ENCODE measurements at places on chromosomes 4 and X.

- no peak for DNase-seq
These were observed 282.6 kb upstream of the NDST4 start for GRCh38 chr4:115396034-115396433.

DNA sequence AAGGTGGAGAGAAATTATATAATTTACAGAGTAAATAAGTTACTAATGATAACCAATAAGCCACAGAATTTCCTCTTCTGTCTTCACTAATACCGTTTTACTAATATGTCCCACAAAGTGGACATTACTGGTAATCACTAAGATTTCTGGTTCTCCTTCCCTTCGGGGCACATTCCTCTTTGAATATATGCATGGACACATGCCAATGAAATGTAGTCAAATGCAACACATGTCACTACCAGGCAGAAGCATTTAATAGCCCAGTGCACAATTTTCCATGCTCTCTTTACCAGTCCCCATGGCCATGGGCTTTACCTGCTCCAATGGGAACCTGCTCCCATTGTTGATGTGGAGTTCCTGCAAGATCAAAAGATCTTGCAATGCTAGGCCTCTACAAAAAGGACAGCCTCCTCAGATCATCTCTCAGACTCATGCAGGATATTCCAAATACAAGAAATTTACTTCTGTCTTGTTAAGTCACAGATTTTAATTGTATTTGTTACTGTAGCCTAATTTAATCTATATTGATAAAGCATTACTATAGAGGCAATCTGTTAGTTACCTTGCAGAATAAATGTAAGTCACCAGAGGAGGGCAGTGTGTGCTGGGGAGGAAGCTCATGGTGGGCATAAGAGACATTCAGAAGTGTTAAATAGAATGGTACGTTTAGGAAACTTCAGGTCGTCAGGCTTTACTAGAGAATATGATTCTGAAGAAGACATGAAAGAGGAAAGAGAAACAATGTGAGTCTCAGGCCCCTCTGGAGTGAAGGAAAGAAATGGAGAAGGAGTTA lies 37.1 kb upstream of the INPP4B start:
- no peak for DNase-seq

- no peak for DNase-seq
These were observed 20.1 kb downstream of the SPON2 start for GRCh38 chr4:1152290-1152689.

- DNase-seq: no peak
These were observed 107.5 kb downstream of the GABRG1 start for GRCh38 chr4:46016306-46016705.

DNA sequence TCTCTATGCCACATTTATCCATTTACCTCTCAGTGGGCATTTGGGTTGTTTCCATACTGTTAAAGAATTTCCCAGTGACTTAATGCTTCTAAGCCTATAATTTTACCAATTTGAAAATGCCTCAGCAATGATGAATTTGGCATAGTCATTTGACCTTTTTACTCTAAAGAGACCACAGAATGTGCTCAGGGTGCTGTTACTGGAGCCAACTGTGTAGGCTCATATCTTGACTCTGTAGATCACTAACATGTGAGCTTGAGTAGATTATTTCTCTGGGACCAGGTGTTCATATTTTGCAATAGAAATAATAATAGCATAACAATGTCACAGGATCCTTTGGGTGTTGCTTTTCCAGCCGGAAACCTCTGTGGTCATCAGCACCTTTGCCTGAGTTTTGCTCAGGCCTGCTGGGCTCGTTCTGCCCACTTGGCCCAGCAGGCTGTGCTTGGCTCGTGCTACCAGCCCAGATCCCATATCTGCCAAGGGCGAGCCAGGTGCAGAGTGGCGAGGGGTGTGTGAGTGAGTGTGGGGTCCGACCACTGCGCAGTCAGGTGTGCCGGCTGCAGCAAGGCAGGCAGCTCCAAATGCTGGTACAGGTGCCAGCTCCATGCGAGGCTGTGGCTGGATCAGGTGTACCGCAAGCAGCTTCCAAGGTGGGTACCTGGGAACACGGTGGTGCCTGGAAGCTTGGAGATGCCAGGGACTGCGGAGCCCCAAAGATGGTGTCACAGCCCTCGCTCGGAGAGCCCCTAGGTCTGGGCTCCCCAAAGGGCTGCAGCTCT lies 70.6 kb upstream of the ANK2 start:
- DNase-seq: no peak

All from stimulated activated CD4-positive, alpha-beta T cell treated with anti-CD3 and anti-CD28 coated beads, Interleukin-1b, Interleukin-23, amount 100 ng/mL, for 1 hour (primary cell).